Uterus (tissue), 4 donors: ENCODE measurements at places on chromosomes 12 and 14. TPM values are rescaled to one million over a fixed set of nuclear protein-coding genes. Genes with fewer than 3 reads are reported as not detected.

GRCh38 chr14:76053572-76054355 lies 68.2 kb downstream of the IFT43 start:
- no peaks in the 10 kb centered on the region for H3K27me3 ChIP-seq
- H3K27ac ChIP-seq: no peak overlapping the region
- no peaks in the 10 kb centered on the region for H3K36me3 ChIP-seq
- no peak for DNase-seq
- H3K4me1 ChIP-seq: no peaks in the 10 kb centered on the region

- H3K4me1 ChIP-seq: no peaks in the 10 kb centered on the region
- no peaks in the 10 kb centered on the region for H3K27me3 ChIP-seq
- no peak overlapping the region for H3K4me3 ChIP-seq
- H3K27ac ChIP-seq: no peak overlapping the region
These were observed 289.2 kb downstream of the ADGRD1 start for GRCh38 chr12:131242741-131243496.

- no peak for DNase-seq
- H3K27me3 ChIP-seq: no peaks in the 10 kb centered on the region
- no peak overlapping the region for H3K27ac ChIP-seq
These were observed 2.4 kb upstream of the SERPINA9 start for GRCh38 chr14:94478420-94478819.

DNA sequence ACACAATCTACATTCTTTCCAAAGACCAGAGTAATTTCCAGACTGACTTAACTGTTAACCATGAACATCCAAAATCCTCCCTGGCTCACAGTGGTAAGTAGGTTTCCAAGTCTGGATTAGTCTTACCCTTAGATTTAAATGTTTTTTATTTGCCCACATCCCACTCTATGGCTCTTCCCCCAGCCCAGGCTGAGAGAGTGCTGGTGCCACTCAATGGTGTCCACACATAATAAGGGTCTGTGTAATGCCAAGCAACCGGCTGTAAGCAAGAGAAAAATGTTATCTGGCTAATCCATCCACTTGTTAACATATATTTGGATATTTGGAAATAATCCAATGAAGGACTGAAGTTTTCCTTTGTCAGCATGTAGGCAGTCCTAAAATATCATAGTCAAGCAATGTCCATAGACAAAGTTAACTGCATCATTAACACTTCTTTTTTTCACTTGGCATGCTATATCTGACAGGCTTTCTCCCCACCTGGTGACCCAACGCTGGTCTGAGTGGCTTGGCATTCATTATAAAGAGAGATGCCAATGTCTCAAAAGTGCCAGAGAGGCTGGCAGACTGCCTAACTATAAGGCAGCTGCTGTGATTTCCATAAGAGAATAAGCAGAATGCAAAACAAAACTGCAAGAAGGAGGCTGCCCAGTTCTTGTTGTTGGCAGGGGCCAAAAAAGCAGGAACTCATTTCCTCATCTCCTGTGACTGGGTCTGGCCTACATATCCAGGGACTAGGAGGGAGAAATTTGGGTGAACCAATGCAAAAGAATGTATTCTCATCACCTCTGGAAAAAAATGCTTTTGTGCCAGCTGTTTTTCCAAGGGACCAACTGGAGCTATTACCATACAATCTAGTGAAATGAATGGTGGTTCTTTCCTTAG lies 13.9 kb upstream of the HOXC13 start:
- no peak overlapping the region for H3K4me3 ChIP-seq
- H3K27ac ChIP-seq: no peak overlapping the region
- peaks cover 21% of the 10 kb centered on the region for H3K27me3 ChIP-seq
- DNase-seq: no peak
- no peaks in the 10 kb centered on the region for H3K36me3 ChIP-seq

DNA sequence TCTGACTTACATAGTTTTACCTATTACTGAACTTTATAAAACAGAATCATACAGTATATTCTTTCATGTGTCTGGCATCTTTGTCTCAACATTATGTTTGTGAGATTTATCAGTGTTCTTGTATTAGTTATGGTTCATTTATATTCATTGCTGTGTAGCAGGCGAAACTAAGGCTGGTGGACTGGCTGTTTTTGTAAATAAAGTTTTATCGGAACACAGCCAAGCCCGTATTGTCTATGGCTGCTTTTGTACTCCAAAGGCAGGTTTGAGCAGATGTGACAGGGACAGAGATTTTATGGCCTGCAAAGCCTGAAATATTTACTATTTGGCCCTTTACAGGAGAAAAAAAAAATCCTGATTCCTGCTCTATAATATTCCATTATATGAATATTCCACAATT lies 405.8 kb upstream of the RGS6 start:
- H3K36me3 ChIP-seq: no peaks in the 10 kb centered on the region
- H3K4me1 ChIP-seq: no peaks in the 10 kb centered on the region
- no peak for DNase-seq

Gene TOMM20L
- total RNA-seq: 18.7 TPM
